Smooth muscle cell of trachea (primary cell): ENCODE measurements at places on chromosomes 1 and 21. TPM values are rescaled to one million over a fixed set of nuclear protein-coding genes. Genes with fewer than 3 reads are reported as not detected.

Gene PCSK9
- 0.50 and 0.87 TPM in 2 replicates for total RNA-seq

Gene NPHS2
- not detected in 2 replicates for total RNA-seq

Gene VASH2
- total RNA-seq: 0.99 and 1.0 TPM in 2 replicates

Gene LRRC53
- total RNA-seq: not detected in 2 replicates

Gene FNDC5
- 0.87 and 3.6 TPM in 2 replicates for total RNA-seq
